ENCODE measurements at places on chromosomes 7 and 10.

DNA sequence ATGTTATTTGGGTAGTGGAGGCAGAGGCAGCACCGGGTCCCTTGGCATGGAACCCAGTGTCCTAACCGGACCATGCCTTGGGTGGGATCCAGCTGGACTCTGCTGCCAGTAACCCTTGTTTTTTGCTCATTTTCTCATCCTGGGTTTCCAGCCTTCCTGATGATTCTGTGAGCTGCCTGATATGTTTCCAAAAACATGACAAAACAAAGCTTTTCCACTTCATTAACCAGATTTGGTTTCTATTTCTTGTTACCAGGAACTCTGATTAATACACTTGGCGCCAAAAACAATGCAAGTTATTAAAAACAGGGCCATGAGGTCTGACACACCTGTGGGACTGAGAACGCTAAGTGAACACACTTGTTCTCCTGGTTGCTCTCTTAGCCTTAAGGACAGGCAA is 32.8 kb upstream of the DLG5 start:
- DNase-seq, result no peak

DNA sequence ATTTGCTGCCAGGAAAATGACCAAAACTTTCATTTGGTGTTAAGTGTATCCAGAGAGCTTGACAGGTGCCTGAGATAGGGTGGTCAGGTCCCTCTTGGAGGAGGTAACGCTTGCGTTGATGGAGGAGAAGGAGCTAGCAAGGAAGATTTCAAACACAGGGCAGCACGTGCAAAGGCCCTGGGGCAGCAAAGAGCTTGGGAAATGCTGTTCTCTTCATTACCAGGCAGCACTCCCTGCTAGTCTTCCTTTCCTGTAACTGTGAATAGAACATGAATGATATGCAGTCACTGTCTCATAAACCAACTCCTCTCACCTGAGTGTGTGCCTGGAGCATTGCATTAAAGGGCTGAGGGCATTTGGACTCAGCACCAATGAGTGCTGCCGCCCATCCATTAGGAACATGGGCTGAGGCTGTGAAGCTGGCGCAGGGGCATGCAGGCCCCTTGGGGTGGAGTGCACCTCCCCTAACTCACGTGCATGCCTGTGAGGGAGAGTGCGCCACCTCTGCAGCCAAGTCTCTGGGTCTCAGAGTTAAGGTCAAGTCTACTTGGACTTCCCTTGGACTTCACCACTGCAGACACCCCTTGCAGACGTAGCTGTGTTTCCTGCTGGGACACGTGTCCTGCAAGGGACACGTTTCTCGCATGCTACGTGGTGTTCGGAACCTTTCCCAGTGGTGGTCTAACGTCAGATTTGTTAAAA is 136.8 kb downstream of the PAXIP1 start:
- no peak for DNase-seq

DNA sequence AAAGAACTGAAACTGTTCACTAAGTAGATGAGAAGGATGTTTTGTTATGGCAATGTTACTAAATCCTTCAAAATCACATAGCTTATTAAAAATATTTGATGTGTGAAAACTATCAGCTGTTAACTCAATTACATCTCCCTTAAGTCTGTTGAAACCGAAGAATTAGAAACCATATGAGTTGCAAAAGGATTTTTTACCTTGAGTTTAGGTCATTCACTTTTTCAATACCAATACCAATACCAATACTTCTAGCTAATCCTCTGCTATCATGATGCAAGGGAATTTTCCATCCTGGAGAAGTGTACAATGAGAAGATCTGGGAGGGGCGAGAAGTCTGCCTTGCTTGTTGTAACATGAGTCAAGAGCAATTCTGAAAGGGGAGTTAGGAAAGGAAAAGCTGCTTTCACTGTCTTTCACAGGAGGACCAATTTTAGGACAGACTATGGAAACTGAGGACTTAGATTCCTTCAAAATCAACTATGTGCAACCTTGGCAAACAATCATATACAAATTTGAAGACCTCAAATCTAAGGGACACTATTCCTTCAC is 199.7 kb downstream of the IMMP2L start:
- DNase-seq, result peak; percentile 14

DNA sequence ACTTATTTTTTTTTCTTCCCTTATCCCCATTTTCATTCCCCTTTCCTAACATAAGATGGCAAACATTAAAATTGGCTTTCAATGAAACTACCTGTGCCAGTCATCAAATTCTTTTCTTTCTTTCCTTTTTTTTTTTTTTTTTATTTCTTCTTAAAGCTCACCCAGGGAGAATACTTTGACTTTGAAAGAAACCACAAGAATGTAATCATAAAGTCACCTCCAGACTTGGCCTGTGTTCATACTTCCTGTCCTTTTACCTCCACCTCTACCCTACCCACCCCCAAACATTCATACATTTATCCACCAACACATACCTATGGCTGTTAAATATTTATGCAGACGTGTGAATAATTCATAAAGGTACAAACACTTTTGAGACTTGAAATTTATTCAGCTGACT is 254.6 kb downstream of the SLC25A13 start:
- DNase-seq, result no peak

DNA sequence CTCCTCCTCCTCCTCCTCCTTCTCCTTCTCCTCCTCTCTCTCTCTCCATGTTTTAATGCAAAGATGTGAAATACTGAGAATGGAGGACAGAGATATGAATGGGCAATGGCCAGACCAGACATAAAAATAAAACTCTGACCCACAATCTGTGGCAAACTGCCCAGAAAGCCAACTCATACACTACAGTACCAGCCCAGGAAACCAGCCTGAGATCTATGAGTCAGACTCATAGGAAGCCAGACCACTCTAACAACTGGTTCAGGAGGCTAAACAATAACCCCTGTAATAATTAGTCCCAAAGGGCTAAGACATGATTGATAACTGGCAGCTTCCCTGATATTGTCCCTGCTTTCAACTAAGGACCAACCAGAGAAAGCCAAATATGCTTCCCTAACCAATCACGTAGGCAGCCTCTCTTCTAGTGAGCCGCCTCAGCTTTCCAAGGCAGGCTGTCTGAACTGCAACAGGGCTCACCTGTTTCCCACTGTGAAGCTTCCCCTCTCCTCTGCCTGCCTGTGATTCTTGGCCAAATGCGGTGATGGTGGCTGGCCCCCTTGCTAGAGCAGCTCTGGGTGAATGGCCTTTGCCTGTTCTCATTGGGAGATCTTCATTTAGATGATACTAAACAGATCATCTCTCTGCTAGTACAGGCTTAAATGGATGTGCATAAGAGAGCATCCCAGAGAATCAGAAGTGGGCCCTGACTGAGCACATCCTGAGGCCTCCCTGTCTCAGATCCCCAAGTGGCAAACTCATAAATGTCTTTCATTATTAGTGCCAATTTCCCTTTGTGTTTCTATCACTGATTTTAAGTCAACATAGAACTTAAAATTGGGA is 817.6 kb downstream of the TNS3 start:
- peak; percentile 57 for DNase-seq

GRCh38 chr7:94478648-94479214 is 30.9 kb upstream of the CASD1 start:
- no peak for DNase-seq

DNA sequence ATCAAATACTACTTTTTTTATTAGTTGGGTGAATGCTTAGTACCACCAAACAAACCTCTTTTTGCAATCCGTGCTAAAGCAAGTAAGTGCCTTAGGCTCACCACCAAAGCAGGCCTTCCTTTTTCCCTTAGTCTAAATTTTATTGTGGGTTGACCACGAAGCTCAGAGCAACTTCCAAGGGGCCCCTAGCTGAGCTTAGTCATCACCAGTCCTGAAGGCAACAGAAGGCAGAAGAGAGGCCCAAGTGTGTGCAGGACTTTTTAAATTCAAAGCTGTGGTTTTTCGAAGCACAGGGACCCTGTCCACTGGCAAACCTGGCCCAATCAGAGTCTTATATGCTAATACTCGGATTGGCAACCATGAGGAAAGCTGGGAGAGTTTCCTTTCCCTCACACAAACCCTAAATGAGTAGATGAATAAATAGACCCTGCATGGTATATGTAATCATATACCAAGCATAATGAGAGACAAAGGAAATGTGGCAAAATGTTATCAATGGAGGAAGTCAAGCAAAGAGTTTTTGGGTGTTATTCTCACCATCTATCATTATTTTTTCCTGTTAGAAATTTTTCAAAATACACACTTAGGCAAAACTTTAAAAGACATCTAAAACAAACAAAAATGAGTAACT is 453.2 kb upstream of the GALNT17 start:
- DNase-seq, result peak; percentile 55

GRCh38 chr10:24277771-24278170 is 68.8 kb downstream of the KIAA1217 start:
- DNase-seq, result no peak

- no peak for DNase-seq
Measured at GRCh38 chr7:116455499-116455898, 44.0 kb upstream of the CAV2 start.

- no peak for DNase-seq
Measured at GRCh38 chr10:3802526-3803265, 17.7 kb upstream of the KLF6 start.

DNA sequence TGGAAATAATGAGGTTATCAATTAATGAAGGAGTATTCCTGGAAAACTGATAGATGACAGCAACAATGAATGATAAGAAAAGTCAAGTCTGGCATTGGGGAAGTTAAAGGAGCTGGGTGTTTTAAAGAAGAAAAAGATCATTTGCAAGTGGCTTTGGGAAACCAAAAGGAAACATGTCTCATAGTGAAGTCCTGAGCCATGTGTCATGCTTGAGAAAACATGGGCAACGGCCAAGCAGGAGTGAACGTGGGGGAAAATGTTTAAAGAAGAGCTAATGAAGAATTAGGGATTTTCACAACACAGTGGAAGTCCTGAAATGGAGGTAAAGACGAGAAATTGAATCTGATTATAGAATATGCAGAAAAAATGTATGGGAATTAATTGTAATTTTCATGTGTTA is 1383.2 kb upstream of the CELF2 start:
- peak; percentile 9 for DNase-seq

DNA sequence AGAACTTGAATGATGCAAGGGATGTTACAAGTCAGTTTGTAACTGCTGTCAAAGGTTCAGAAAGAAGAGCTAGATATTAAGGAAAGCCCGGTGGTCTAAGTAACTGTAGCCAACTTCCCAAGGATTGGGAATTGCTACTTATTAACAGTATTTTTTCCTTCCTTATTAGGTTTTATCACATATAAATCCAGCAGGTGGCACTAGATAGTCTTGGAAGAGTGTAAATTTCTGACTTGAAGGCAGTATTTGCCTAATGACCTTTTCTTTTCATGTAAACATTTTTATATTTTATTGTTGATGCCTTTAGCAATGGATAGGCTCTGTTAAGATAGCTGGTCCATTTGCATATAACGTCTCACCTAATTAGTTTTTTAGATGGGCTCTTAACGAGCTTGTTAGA is 51.2 kb downstream of the ANLN start:
- peak; percentile 31 for DNase-seq

Data from AG08396 (cell line).